Muscle of leg (tissue), 16 donors: ENCODE measurements at places on chromosomes 7 and 10. TPM values are rescaled to one million over a fixed set of nuclear protein-coding genes. Genes with fewer than 3 reads are reported as not detected.
A peak's percentile ranks its signal among the peaks of the same experiment; 100 is the strongest.

GTF2I gene
- 101 TPM for total RNA-seq

GRCh38 chr10:32317795-32318357 lies 29.1 kb downstream of the EPC1 start:
- DNase-seq, result peak; percentile 18
- no peaks in the 10 kb centered on the region for H3K27me3 ChIP-seq
- peaks cover 5% of the 10 kb centered on the region for H3K36me3 ChIP-seq
- peaks cover 6% of the 10 kb centered on the region for H3K4me1 ChIP-seq

FAM237B gene
- total RNA-seq, result not detected

DNA sequence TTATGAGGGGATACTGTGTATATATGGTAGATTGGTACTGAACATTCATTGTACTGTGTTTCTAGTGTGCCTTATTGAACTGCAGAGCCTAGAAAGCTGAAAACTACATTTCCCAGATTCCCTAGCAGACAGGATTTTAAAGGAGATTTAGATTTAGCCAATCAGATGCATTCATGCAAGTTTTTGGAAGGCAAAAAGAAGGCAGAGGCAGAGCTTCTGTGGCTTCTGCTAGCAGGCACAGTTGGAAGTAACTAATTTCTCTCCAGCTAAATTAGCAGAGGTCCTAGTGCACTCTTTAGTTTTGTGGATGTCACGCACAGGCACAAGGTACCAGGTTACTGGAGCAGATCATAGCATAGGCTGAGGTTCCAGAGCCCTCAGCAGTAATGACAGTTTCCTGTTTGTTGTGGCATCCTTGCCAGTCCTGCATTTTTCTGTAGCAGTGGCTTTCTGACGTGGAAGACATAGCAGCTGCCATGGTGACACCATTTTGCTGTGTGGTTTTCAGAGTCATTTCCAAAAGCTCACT lies 83.7 kb upstream of the CCDC71L start:
- no peak overlapping the region for H3K4me3 ChIP-seq
- no peak overlapping the region for H3K27ac ChIP-seq
- H3K27me3 ChIP-seq, result no peaks in the 10 kb centered on the region
- no peaks in the 10 kb centered on the region for H3K4me1 ChIP-seq

FAM25A gene
- not detected for total RNA-seq

DNA sequence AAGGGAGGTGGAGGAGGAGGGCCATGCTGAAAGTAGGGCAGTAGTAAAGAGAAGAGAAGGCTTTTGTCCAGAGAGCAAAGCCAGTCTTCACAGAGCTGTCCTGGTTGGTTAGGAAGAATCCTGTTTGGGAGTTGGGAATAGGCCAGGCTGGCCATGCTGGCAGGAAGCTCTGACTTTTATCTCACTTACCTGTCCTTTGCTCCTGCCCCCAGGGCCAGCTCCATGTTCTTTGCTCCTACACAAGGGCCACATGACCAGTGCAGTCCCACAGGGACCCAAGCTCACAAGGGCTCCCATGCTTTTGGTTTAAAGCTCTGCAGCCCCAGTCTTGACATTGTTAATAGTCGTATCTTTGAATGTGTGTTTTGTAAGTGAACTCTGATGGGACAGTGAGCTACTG lies 161.6 kb upstream of the KMT2E start:
- H3K36me3 ChIP-seq, result no peaks in the 10 kb centered on the region
- H3K4me3 ChIP-seq, result no peak overlapping the region
- no peak overlapping the region for H3K27ac ChIP-seq
- no peak for DNase-seq
- H3K4me1 ChIP-seq, result peaks cover 3% of the 10 kb centered on the region
- peaks cover 4% of the 10 kb centered on the region for H3K27me3 ChIP-seq

CLDN3 gene
- total RNA-seq, result 0.13 TPM
